Upper lobe of left lung (tissue), 6 donors: ENCODE measurements at places on chromosomes 1 and 21. TPM values are rescaled to one million over a fixed set of nuclear protein-coding genes. Genes with fewer than 3 reads are reported as not detected.

Gene PADI3
- not detected for total RNA-seq

GRCh38 chr1:6420454-6421042 is 829 bp upstream of the HES2 start:
- no peak for DNase-seq

- no peak for DNase-seq
Measured at GRCh38 chr1:31400393-31400792, 12.6 kb upstream of the SERINC2 start.

Gene LPAR3
- total RNA-seq = 4.3 TPM

Gene SLC26A9
- total RNA-seq = 17.2 TPM

DNA sequence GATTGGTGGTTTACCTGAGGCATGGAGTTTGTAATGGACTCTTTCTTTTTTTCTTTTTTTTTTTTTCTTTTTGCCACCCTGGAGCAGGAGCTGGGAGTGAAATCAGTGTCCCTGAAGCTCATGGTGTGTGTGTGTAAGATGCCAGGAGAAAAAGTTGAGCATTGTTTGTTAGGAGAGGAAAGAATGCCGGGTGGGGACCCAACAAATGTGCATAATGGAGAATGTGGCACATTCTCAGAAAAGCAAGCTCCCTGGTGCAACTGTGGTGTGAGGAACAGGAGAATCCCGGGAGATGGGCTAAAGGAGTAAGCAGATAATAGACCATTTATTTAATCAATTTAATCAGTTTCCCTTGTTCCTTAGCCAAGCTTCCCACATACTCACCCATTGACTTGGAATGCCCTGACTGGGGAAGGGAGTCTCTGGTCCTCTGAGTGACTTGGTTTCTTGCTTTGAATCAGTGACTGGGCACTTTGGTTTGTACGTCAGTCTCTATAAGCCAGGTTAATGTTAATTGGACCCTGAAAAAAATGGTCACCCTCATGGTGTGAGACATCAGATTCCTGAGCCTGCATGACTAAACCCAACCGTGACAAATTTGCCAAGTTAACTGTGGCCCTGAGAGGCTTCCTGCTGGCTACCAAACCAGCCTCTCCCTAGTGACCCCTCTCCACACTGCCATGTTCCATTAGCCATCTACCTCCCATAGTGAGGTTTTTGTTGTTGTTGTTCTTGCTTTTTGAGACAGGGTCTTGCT is 43.9 kb upstream of the ITPKB start:
- DNase-seq = no peak

Gene REN
- total RNA-seq = 0.76 TPM

DNA sequence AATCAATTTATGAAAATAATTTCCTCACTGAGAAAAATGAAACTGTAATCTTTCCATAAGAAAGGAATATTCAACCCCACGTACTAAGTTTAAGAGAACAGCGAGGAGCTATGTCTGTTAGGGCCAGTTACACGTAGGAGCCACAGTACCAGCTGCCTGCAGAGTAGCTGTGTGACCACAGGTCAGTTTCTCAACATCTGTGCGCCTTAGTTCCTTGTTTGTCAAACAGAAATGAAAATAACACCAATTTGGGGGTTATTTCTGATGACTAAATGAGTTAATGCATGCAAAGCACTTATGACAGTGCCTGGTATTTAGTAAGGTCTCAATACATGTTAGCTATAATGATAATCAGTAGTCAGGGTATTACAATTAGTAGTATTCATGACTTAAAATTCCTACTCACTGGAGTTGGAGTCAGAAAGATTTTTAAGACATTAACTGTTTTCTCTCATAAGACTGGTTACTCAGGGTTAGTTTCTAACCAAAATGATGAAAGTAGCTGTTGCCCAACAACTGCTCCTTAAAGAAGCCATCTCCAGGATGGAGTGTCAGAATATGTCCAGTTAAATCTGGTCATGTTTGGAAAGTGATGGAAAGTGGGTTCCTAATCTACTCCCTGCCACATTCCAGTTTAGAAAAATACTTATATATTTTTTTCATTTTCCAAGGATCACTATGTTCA is 85.8 kb upstream of the ZNF648 start:
- DNase-seq = no peak

Gene GJA9
- not detected for total RNA-seq

GRCh38 chr1:209458921-209459320 is 124.6 kb upstream of the CAMK1G start:
- DNase-seq = no peak

Gene UBAP2L
- 107 TPM for total RNA-seq

Gene SPATA1
- total RNA-seq = 1.5 TPM

DNA sequence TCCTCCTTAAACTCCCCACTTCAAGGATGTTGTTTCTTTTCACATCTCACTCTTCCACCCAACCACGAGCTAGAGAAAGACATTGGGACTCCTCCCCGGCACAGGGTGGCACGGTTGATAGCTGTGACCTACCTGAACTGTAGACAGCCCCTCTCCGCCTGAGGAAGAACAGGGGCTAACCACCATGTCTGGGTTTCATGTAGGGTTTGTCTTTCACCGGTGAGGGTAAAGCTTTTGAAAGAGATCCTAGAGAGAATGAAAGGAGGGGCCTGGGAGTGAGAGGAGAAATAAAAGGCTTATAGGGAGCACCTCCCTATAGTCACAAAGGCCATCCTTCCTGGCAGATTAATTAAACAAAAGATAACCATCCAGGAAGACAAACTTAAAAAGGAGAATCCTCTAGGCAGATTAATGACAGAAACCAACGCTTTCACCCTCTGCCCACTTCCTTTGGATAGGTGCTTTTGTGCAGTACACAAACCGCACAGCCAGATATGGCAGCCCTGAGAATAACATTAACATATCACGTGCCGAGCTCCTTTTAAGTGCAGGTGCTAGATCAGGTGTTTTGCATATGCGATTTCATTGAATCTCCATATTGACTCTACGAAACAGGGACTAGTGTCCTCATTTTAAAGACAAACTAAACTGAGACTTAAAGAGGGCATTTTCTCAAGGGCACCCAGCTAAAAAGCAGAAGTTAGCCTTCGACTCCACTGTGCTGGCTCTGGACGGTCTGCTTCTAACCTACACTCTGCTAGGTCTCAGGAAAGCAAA is 178.1 kb upstream of the RUNX1 start:
- DNase-seq = no peak

- DNase-seq = no peak
Measured at GRCh38 chr1:19559641-19560040, 74.3 kb upstream of the CAPZB start.

GRCh38 chr1:17745479-17745955 is 9.6 kb upstream of the ACTL8 start:
- no peak for DNase-seq

DNA sequence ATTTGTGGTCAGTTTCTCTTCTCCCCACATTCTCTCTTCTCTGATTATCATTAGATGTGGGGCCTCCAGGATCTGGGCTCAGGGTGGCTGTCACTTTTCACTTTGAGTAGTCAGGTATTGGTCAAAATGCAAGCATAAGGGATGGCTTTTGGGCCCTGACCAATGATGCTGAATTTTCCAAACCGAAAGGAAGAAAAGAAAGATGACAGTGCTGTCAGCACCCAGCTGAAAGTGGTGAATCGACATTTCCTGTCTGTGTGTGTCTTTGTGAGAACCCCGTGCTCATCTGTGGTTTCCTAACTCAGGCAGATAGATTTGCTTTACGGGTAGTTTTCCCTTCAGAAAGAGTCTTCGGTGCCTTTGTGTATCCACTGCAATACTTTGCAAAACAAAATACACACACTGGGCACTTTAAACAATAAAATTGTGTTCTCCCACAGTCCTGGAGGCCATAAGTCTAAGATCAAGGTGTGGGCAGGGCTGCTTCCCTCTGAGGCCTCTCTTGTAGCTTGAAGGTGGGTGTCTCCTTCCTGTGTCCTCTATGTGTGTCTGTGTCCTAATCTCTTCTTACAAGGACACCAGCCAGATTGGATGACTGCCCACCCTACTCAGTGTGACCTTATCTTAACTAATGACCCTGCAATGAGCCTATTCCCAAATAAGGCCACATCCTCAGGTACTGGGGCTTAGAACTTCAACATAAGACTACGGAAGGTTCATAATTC is 274.8 kb upstream of the AJAP1 start:
- no peak for DNase-seq

Gene SPRR3
- not detected for total RNA-seq

Gene GNL2
- total RNA-seq = 43.6 TPM

DNA sequence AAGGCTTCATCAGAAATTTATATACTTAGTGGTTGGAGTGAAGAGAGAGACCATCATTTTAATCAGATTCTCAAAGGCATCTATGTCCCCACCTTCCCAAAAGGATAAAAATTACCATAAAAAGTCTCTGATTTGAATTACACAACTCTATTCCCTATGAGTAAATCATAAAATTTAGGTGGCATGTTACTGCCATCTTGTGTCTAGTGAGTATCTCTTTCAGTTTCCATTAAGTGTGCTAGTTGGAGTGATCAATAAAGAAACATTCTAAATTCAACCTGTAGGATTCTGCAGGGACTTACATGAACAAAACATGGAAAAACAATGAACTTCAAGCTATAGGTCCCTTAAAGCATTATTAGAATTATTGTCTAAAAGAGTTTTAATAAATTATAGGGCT is 655.4 kb downstream of the LTN1 start:
- no peak for DNase-seq

Gene DNAJC6
- total RNA-seq = 5.8 TPM

- no peak for DNase-seq
Measured at GRCh38 chr1:7376676-7377075, 394.4 kb upstream of the VAMP3 start.

- DNase-seq = no peak
Measured at GRCh38 chr1:31238986-31239613, 587 bp downstream of the NKAIN1 start.

Gene CAMK2N1
- total RNA-seq = 38.1 TPM

Gene TRIM46
- total RNA-seq = 0.64 TPM

GRCh38 chr1:192632641-192633532 is 3.1 kb upstream of the RGS13 start:
- DNase-seq = no peak

Gene ACTL8
- not detected for total RNA-seq

DNA sequence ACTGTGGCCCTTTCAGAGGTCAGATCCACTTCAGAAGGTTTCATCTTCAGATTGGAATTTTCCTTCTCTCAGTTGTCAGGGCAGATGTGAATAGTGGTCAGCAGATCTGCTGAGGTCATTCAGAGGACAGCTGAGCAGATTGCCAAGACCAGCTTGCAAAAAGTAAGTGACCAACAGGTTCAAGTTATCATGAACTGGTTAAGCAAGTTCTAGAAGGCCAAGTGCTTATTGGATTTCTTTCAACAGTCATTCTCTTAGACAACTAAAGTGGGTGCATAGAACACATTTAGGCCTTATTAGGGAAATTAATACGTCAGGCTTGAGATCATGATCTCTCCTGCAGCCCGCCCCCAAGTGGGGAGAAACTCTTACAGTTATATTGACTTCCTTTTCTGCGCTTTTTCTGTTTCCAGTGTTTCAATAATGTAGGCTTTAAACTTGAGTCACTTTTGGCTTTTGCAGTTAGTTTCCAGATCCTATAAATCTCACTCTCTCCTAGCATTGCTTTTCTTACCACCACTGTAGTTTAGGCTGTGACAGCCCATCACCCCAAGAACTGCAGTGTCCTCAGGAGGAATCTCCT is 96.4 kb downstream of the C1orf21 start:
- DNase-seq = peak; percentile 72

GRCh38 chr1:228748431-228748830 is 13.2 kb downstream of the RHOU start:
- DNase-seq = no peak

- no peak for DNase-seq
Measured at GRCh38 chr1:233700338-233700737, 86.4 kb downstream of the KCNK1 start.
